ENCODE measurements at places on chromosomes 13 and 19.

DNA sequence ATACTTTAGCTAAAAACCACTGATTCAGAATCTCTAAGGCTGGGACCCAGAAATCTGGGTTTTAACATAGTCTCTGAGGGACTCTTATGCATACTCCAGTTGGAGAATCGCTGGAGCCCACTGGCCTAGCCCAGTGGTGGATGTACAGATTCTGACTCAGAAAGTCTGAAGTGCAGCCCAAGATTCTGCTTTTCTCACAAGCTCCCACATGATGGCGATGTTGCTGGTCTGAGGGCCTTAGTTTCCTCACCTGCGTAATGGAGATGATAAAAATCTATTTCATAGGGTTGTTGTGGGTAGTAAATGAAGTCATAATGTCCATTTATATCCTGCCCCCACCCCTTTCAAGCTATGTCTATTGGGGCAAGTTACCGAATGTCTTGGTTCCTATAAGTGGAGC, 7.7 kb upstream of the CDADC1 start:
- peak; percentile 45 for DNase-seq

GRCh38 chr13:110387451-110388107, 80.5 kb downstream of the COL4A2 start:
- no peak for DNase-seq

DNA sequence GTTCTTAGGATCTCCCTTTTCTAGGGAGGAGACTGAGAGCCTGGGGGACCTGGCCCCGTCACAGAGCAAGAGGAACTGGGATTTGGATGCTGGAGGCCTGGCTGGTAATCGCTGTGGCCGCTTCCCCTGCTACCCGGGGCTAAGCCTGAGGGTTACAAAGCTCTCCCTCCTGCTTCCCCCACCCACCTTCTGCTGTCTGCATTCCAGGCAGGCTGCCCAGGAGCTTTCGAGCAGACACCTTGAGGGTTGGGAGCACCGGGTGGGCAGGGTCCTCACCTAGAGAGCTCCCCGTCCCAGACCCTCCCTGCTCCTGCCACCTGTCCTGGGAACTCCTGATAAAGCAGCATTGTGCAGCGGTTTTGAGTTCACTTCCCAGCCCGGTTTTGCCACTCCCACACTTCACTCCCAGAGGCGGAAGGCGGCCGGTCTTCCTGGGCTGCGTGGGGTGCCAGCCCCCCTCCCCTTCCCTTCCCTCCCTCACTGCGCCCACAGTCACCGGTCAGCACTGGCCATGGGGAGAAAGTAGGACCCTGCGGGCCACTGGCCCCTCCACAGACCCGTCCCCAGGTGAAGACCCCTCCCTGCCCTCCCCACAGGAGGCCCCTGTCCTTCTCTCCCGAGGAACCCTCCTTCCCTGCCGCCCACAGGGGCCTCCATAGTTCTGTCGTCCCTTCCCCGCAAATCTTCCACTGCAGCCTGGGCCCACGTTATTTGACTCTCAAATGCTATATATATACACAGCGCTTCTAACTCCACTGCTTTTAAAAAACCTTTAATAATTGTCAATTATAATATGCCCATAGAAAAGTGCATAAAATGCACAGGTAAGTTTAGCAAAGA, 8.1 kb downstream of the PAK4 start:
- DNase-seq, result no peak

GRCh38 chr19:51319649-51320279, 8.3 kb downstream of the IGLON5 start:
- DNase-seq, result no peak

DNA sequence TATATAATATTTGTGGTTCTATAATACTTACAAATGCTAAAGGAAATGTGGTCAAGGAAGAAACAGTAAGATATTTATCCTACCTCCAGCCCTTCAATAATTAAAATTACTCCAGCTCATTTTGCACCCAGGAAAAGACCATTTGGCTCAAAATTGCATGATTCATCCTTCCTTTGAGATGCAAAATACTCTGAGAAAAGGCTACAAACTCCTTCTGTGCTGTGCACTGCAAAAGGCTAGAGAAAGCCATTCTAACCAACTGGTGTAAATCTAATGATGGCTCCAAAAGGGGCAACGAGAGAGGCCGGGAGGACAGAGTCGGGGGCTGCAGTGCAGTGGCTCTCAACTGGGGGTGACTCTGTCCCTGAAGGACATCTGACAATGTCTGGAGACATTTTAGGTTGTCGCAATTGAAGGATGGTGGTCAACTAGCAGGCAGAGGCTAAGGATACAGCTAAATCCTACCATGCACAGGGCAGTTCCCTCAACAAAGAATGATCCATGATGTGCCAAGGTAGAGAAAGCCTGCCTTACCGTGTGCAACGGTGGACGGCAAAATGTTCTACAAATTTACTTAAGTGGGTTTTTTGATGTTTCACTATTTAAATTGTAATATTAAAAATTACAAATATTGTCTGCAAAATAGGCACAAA, 32.6 kb downstream of the SLC7A1 start:
- DNase-seq, result no peak

- no peak for DNase-seq
Measured at GRCh38 chr19:10655457-10656312, 1.5 kb downstream of the ILF3 start.

DNA sequence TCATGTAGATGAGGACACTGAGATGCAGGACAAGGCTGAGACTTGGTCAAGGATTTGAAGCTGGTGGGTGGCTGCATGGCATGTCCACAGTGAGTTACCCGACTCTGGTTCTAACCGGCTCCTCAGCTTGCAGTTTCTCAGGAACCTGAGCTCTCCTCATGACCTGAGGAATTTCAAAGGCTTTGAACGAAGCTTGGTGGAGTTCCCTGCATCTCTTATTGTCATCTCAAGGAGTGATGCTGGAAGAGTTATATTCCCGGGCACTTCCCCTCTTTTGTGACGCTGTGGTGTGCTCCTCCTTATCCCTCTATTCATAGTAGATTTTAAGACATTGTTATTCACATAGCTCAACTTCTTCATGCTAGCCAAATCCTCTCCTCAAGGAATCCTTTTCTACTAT, 500.1 kb upstream of the HTR2A start:
- DNase-seq, result no peak

GRCh38 chr19:42422901-42423461, 4.2 kb downstream of the LIPE start:
- peak; percentile 37 for DNase-seq

DNA sequence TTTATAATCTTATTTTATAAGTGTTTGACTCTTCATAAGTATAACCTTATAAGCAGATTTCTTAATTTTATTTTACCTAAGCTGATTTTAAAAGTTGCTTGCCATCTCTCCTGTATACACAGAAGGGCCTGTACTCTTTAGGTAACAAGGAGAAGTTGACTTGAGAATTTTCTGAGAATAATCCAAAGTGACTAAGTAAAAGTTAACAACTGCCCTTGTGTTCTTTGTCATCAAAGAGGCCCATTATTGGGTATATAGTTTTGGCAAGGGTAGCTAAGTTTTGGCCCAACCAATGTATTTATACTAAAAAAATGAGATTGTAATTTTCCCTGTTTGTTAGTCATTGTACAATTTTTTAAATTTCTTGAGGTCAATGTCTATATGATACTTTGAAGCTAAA, 3.2 kb downstream of the LCP1 start:
- no peak for DNase-seq

DNA sequence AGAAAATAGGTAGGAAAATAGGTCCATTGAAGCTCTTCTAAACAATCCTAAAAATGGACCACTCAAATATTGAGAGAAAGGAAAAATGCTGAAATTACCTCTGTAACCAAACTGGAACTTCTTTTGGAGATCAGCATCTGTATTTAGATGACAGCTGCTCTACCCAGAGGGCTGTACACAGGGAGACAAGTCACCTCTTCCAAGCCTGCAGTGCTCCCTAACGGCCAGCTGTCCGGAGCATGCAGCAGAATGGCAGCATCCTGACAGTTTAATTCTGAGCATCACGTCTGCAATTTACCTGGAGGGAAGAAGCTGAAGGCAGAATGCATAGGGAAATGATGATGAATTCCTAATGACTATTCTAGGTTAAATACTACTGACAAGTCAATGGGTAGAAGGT, 62.8 kb upstream of the DIAPH3 start:
- no peak for DNase-seq

DNA sequence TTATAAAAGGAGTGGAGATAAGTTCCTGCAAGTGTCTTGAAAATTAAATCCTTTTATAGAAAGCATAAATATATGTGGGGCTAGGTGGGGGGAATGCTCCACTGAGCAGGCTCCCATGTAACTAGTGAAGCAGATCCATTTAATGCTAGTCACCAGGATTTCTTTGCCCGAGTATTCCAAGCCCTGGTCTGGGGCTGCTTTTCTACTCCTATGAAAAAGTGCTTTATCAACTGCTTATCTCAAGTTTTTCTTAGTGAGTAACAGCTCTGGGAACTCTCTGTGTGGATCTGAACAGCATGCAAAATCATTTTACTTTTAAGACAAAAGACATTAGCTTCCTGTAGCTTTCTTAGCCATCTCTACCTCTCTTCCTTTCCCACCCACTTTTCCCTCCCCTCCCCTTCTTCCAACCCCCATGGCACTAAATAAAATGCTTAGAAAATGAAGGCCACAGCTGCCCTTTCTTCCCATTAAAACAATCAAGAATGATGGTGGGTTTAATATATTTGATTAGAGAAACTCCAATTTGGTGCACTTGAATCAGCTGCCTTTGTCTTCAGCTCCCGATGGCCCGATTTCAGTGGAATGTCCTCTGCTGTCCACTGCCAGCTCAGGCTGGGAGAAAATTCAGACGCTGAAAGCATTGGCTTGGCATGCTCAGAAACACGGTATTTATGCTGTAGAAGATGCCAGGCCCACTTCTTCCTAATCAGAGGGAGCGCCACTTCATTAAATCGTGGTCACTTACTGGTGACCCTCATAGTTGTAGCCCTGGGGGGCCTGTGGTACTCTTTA, 475.1 kb downstream of the FOXO1 start:
- no peak for DNase-seq

DNA sequence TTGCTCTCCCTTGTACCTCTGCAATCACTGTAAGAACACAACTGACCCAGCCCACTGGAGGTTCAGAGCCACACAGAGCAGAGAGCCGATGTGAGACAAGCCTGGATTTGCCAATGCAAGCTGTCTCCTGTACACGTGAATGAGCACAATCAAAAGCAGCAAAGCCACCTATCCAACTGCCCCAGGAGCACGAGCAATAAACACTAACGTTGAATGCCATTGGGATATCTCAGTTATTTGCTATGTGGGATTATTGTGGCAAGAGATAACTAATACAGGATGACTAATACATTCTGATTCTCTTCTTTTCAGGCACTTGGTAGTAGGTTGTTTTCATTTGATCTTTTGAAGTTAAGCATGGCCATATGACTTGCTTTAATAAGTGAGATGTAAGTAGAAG, 85.2 kb upstream of the FAM216B start:
- DNase-seq, result no peak

DNA sequence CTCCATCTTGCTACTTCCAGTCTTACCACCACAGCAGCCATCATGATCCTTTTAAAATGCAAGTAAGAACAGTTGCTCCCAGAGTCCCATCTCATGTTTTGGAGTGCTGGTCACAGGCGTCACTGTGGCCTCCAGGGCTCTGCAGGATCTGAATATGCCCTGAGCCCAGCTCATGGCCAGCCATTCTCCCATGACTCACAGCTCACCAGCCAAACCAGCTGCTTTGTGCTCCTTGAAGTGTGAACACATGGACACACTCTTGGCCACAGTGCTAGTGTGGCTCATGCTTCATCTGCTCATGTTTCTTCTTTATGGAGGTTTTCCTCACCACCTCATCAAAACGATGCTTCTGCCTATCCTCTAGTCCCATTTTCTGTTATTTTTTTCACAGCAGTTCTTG, 466.5 kb downstream of the UQCRFS1 start:
- DNase-seq, result no peak

DNA sequence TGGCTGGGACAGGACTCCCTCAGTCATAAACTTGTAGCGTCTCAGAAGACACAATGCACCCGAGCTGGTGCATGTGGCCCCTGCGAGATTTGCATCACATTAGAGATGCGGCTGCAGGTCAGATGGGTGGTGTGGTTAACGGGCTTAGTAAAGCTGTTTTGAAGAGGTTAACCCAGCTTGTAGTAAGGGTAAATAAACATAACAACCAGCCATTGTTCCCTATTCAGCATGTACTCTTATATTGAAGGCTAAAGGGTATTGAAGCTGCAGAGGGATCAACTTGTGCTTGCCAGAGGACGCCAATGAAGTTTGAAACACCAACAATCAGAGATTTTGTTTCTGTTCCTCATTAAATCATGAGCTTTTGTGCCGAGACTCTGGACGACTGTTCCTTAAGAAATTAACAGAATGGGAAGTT, 79.4 kb downstream of the ZIC5 start:
- no peak for DNase-seq

DNA sequence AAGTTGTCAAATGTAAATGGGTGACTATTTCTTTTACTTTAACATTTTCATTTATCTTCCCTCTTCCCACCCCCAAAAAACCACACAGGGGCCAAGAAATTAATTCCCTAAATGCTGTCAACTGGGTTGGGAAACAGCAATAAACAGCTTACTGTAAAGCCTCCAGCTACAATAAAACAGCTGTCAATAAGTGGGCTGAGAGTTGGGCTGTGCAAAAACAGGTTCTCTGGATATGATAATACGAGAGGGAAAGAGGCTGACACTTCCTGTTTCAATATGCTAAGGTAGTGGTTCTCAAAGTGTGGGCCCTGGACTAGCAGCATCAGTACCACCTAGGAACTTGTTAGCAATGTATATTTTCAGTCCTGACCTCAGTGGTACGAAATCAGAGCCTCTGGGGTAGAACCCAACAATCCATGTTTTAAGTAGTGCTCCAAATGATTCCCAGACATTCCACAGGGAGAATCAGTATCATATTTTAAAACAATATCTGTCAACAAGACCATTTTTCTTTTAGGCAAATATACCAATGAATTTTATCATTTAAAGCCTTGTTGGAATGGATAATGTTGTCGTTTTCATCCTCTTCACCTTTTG, 8.4 kb downstream of the PCDH9 start:
- no peak for DNase-seq

GRCh38 chr13:64753233-64754000, 2476.7 kb downstream of the PCDH9 start:
- no peak for DNase-seq

- DNase-seq, result no peak
Measured at GRCh38 chr19:43711751-43712355, 4.0 kb upstream of the IRGC start.

DNA sequence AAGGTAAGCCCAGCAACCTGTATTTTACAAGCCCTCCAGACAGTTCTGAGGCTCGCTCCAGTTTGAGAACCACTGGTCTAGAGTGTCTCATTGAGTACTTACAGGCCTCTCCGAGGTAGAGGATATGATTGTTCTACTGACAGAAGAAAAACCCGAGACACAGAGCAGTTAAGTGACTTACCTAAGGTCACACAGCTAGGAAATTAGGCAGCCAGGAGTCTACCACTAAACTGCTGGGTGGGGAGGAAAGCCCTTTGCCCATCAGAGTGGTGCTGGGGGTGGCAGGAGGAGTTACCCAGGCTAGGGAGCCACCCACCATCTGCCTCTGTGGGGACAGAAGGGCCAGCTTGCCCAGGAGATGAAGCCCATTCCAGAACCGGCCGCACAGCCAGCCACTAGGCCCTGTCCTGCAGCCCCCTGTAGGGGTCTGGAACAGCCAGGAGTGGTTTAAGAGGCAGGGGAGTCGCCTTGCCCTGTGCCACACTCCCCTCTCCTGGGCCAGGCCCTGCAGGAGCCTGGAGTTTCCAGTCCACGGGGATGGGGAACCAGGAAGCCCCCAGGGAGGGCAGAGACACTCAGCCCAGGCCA, 703 bp downstream of the RASGRP4 start:
- DNase-seq, result no peak

- peak; percentile 55 for DNase-seq
Measured at GRCh38 chr19:18436671-18437490, 1.1 kb downstream of the ISYNA1 start.
